ENCODE measurements at places on chromosomes 13 and 19. TPM values are rescaled to one million over a fixed set of nuclear protein-coding genes. Genes with fewer than 3 reads are reported as not detected.

The SPACA4 gene
- total RNA-seq, result not detected

The MBNL2 gene
- total RNA-seq, result 44.8 TPM

The EXOC3L2 gene
- 2.1 TPM for total RNA-seq

The CD79A gene
- total RNA-seq, result 0.09 TPM

Data from endothelial cell of coronary artery (primary cell).